ENCODE measurements at places on chromosomes 13 and 19.

DNA sequence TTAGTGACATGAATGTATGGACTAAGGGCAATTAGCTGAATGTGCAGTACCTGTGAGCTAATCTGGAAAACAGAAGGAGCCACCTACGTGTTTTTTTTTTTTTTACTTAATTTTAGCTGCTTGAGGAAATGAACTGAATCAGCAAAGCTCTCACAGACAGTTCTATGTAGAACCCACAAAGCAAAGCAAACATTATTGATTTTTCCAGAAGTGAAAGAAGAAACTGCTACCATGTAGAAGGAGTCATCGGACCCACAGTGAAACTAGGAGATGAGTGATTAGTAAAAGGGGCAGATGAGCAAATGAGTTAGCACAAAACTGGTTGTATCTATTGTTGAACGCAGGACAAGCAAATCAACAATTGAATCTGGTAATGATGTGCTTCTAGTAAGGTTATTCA, 94.1 kb upstream of the SLC7A1 start:
- no peak for DNase-seq

DNA sequence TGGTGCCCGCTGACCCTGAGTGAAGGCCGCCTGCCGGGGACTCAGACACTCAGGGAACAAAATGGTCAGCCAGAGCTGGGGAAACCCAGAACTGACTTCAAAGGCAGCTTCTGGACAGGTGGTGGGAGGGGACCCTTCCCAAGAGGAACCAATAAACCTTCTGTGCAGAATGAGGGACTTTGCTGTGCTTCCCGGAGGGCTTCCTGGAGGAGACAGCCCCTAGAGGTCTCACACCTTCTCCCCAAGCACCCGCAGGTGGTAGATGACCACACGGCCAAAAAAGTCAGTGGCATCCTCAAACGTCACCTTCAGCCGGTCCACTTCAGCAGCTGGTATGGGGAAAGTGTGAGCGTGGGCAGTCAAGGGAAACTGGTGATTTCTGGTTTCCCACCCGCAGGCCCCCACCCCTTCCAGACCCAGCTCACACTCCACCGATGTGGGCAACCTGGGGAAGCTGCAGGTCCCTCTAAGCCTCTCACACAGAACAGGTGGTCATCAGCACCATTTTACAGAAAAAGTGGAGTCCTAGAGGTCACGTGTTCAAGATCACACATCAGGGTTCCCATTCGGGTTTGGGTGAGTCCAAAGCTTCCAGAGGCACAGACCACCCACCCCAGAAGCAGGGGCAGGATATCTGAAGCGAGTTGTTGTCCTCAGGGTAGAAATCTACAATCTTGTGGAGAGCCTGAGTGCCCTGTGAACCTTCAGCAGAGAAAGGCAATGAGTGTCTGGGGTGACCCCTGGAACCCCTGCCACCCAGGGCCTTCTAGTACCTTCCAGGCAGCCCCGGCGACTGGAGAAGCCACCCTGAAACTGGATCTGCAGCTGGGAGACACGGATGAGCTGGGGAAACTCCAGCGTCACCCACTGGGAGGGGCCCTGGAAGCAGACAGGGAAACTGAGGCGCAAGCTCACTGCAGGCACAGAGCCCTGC, 1.2 kb downstream of the NR2C2AP start:
- DNase-seq, result no peak

GRCh38 chr19:21586311-21587116, 81.1 kb downstream of the ZNF429 start:
- no peak for DNase-seq

DNA sequence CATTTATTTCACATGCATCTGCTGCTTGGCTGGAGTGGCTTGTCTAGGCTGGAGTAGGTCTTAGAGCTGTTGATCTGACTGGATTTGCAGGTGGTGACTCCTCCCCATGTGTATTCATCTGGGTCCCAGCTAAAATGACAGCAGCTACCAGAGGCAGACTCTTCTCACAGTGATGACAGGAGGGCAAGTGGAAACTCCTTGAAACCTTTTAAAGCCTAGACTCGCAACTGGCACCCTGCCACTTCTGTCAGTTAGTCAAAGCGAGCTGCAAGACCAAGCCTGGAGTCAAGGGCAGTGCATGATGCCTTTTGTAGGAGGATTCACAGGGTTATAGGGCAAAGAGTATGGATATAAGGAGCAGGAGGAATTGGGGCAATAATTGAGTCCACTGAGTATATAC, 65.2 kb downstream of the TEX26 start:
- no peak for DNase-seq

DNA sequence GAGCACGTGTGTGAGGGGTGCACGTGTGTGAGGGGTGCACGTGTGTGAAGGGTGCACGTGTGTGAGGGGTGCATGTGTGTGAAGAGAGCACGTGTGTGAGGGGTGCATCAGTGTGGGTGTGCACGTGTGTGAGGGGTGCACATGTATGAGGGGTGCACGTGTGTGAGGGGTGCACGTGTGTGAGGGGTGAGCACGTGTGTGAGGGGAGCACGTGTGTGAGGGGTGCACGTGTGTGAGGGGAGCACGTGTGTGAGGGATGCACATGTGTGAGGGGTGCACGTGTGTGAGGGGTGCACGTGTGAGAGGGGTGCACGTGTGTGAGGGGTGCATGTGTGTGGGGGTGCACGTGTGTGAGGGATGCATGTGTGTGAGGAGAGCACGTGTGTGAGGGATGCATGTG, 15.7 kb downstream of the RASA3 start:
- no peak for DNase-seq
